HT-29 (cell line): ENCODE measurements at places on chromosomes 5 and 9.

- DNase-seq = peak; percentile 63
Observed at GRCh38 chr5:108212775-108213346, 169.0 kb downstream of the FBXL17 start.

GRCh38 chr9:110199643-110200042 lies 8.3 kb downstream of the C9orf152 start:
- peak; percentile 68 for DNase-seq

- DNase-seq = no peak
Observed at GRCh38 chr9:114591849-114592248, 4.3 kb downstream of the ATP6V1G1 start.

GRCh38 chr5:112239996-112240395 lies 179.1 kb downstream of the EPB41L4A start:
- peak; percentile 70 for DNase-seq

DNA sequence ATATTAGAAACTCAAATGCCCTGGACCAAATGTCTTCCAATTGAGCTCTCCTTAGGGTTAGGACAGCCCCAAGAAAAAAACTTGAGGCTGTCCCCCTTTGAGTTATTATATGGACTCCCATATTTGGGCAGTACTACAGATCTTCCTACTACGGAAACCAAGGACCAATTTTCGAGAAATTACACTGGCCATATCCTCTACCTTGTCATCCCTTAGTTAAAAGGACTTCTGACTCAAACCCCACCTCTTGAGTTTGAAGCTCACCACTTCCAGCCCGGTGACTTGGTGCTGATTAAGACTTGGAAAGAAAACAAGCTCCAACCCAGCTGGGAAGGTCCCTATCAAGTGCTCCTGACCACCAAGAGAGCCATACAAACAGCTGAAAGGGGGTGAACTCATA lies 497.0 kb upstream of the GRAMD2B start:
- DNase-seq = no peak

DNA sequence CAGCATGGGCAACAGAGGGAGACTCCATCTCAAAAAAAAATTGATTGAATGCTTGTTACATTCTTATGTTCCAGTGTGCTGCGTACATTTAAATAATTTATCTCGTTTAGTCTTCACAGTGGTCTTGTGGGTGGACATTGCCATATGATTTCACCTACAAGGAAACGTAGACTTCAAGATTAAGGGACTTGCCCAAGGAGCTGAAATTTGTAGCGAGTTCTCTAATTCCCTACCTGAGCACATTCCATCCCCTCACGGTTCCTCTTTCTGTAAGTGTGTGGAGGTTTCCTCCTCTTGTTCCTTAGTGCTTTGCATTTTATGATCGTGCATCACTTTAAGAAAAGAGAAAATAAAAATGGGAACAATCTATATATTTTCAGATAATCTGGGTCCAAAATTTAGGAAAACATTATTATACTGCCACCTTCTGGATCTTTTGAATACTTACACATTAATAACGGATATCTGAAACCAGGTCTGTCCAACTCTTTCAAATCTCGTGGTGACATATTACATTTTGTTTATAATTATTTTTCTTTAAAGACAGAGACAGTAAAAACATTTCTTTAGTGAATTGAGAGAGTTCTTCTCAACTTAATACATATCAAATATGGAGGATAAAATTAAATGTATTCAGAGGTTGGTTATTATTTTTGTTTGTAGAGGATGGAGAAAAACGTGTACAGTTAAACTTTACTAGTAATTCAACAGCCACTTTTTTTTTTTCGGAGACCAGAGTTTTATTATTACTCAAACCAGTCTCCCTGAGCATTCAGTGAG lies 29.9 kb upstream of the C7 start:
- peak; percentile 59 for DNase-seq

DNA sequence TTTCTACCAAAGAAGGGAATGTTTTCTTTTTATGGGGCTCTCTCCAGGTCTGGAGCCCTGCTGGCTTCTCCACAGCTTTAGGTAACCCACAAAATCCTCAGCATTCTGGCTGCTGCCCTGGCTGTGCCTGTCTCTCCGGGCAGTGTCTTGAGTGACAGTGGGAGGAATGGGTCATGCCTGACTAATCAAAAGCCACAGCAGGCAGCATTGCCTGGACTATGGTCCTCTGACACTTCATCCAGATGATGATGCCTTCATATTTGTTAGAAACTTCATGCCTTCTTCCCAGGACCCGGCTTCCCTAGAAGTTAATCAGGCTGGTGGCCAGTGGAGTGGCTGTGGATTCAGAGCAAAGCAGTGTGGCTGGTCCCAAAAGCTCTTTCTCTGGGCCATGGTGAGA lies 32.2 kb upstream of the TGFBI start:
- DNase-seq = no peak

DNA sequence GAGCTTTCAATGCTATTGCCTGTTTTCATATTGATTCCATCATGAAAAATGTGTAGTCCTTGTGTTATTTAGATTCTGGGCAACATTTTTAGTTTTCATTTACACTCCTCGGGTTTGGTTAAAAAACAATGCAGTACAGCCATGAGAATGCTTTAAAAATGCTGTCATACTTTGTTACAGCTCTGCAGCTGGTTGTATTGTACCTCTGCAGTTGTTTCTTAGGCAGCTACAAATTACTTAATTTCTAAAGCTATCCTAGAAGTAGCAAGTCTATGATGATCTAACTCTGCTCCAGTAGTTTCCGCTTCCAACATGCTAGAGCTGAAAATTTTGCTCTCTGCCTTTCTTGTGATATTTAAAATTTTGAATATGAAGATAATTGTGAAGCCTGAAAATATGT lies 20.2 kb downstream of the SNX18 start:
- no peak for DNase-seq

DNA sequence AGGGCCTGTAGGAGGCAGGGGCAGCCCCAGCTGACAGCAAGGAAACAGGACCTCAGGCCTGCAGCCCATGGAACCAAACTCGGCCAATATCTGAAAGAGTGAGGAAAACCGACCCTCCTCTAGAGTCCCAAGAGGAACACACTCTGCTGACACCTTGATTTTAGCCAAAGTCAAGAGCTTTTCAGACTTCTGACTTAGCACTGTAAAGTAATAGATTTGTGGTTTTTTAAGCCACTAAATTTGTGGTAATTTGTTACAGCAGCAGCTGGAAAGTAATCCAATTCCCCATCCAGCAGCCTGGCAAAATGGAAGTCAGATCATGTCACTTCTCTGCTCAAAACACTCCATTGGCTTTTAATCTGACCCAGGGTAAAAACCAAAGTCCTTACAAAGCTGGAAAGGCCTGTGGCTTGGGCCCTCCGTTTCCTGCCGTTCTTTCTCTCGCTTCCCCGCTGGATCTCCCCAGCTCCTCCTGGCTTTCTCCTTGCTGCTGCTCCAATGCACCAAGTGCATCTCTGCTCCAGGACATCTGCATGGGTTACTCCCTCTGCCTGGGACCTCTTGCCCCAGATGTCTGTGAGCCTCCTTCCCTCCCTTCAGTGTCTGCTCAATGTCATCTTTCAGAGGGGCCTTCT lies 79.0 kb downstream of the C5orf15 start:
- no peak for DNase-seq

- no peak for DNase-seq
Observed at GRCh38 chr9:89888233-89888632, 283.4 kb downstream of the GADD45G start.

GRCh38 chr9:69768716-69769115 lies 8.9 kb upstream of the PTAR1 start:
- no peak for DNase-seq

DNA sequence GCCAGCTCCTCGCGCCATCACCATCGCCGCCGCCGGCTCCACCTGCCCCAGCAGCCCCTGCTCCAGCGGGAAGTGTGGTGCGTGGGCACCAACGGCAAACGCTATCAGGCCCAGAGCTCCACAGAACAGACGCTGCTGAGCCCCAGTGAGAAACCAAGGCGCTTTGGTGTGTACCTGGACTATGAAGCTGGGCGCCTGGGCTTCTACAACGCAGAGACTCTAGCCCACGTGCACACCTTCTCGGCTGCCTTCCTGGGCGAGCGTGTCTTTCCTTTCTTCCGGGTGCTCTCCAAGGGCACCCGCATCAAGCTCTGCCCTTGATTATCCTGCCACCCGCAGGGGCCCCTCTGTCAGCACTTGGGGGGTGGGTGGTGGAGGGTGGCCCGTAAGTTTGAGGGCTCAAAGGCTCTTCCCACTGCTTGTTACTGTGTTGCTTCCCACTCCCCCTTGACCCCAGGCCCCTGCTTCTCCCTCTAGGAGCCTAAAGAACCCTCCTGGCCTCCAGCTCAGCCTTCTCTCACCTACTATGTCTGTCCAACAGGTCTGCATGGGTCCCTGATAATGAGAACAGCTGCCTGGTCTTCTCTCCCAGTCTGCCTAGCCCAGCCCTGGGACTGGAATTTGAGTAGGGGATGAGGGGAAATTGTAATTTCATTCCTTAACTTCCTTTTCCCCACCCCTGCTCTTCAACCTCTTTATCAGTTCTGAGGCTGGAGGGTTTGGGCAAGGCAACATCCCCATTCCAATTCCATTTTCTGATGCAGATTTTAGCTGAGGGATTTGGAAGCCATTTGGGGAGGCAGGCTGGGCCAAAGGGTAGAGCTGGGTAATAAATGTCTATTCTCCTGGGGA lies 9.0 kb downstream of the RACK1 start:
- peak; percentile 25 for DNase-seq

GRCh38 chr9:70566066-70566465 lies 151.6 kb upstream of the KLF9 start:
- DNase-seq = no peak

DNA sequence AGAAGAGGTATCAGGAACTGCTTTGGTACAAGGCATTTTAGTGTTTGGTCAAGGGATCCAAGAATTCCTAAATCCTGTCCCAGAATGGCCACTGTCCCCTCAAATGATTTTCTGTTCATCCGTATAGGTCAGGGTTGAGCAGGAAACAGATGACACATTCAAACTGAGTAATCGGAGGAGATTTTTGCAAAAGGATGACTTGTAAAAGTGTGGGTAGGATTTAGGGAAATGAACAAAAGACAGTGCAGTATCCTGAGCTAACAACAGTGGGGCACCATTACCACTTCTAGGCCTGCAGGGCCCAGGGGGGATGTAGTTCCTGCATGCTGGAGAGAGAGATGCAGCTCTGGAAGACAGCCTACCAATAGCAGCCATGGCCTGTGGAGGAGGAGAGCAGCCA lies 290.1 kb downstream of the ZSWIM6 start:
- no peak for DNase-seq

DNA sequence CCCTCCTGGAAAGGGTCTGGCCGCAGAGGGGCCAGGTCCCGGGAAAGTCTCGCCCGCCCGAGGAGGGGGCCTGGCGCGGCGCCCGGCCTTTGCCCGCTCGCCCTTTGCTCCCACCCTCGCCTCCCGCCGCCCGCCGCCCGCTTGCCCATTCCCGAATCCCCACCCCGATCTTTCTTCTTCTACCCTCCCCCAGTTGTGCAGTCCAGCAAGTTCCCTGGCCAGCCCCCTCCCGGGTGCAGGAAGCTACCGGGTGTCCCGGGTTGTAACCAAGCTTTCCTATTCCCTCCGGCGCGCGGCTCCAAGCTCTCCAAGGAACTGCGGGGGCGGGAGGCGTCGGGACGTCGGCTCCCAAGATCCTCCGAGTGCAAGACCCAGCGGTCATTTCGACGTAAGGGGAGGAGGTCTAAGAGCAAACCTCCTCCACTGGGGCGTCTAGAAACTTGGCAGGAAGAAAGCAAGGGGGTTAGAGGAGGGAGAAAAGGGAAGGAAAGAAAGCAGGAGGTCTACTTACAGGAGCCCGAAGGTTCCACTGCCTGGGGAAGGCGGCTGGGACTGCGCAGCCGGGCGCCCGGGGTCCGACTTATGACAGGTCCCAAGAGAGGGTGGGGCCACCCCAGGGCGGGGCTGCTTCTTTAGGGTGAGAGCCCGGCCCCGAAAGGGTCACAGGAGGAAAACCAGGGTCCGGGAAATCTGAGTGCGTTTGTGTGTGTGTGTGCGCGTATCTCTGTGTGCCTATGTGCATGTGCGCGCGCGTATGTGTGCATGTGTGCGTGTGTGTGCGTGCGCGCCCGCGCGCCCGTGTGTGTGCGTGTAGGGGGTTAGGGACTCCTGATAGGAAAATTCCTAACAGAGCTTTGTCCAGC lies at the start of gene PTGR1:
PTGR1 (minus strand) TSS at position 556 of the 863 bp plus-strand sequence. CDS start 2,225 bp downstream, outside the sequence.
- DNase-seq = peak; percentile 84

- DNase-seq = no peak
Observed at GRCh38 chr5:2634399-2635176, 116.9 kb downstream of the IRX2 start.

DNA sequence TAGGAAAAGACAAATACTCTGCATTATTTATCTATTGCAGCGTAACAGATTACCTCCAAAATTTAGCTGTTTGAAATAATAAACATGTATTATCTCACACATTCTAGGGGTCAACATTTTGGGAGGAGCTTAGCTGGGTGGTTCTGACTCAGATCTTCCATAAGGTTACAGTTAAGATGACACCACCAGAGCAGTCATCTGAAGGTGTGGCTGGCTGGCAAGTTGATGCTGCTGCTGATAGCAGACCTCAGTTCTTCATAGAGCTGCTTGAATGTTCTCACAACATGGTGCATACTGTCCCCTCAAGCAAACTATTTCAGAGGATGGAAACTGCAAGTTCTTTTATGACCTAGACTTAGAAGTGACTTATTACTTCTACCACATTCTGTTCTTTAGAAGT lies 146.3 kb upstream of the FSTL4 start:
- no peak for DNase-seq

DNA sequence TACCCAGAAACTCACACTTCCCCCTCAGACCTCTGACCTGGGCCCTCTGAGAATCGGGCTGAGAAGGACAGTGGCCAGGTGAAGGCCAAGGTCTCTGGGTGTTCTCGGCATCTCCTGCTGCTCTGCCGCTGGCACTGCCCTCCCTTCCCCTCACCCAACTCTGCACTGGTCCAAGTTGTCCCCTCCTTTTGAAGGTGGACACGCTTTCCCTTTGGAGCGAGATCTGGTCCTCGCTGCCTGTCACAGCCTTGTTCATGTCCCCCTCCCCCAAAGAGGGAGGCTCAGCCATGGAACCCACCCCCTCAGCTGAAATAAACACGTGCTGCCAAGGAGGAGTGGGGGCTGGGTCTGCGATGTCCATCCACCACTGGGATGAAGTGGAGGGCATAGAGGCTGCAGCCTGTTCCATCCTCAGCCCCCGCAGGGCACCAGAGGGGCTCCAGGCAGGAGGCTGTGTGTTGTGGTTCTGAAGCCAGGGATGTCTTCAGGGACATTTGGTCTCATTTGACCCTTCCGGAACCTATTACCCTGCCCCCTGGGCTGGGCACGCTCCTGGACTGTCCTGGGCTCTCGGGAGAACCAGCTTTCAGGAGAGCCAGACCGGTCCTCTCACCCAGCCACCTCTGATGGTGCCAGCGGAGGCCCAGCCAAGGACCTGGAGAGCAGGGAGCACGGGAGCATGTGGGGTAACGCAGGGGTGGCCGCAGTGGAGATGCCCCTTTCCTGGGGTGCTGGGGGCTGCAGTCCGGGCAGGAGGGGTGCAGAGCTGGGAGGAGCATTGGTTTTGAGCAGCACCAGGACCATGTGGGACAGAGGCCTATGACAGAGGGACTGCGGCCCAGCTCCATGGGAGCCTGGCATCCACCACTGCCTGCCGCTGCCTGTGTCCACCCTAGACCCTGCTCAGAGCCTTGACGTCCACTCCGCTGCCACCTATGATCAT lies 4.7 kb upstream of the LCN2 start:
- no peak for DNase-seq

GRCh38 chr9:105437704-105438103 lies 10.1 kb upstream of the FSD1L start:
- DNase-seq = no peak
